NCI-H2081 (cell line): ENCODE measurements at places on chromosomes 1 and 21.
A peak's percentile ranks its signal among the peaks of the same experiment; 100 is the strongest.

DNA sequence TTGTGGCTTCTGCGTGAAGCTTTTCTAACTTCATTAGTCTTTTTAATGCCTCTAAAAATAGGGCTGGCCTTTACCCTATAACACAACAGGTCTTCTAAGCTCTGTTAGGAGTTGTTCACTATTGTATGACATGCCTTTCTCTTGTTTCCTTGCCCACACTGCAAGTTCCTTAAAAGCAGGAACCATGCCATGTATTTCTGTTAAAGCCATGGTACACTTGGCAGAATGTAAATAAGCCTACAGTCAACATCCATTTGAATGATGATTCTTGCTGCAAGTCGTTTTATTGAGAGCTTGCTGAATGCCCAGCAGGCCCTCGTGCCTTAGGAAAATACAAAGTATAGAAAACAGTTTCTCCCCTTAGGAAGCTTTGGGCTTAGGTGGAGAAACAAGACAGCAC, 214.6 kb downstream of the DUSP10 start:
- no peak for DNase-seq

DNA sequence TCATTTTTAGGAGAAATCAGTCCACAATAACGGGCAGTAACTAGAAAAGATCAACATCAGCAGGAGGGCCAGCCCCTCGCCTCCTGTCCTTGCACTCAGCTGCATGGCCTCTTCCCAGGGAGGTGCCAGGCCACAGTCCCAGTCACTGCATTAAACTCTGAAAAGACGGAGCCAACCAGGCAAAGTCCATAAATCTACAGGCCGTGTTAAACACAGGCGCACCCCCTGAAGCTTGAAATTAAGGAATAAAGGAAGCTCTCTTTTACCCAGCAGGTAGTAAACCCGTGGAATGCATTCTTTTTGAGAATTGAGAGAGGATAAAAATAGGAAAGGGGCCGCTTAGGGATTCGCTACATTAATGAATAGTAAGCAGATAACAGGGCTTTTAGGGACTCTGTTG, 18.4 kb downstream of the H6PD start:
- peak; percentile 45 for DNase-seq

DNA sequence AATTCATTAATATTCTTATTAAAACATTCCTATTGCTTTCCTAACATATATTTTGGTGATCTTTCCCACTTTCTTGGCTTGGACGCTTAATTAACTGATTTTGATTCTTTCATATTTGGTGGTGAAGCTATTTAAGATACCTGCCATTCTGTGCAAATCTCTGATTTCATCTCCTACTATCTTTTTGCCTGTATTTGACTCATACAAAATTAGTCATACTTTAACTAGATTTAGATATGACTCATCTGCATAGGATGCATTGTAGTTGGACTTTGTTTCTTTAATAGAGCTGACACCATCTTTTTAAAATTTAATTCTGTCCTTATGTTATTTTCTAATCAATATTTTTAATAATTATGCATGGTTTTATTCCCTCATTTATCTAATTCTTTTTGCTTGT, 93.8 kb upstream of the PLPPR4 start:
- no peak for DNase-seq

- no peak for DNase-seq
These were observed 133.8 kb downstream of the LRRC40 start for GRCh38 chr1:70071601-70072000.

GRCh38 chr1:30405081-30405480, 318.3 kb downstream of the MATN1 start:
- DNase-seq = no peak

GRCh38 chr1:224739303-224739996, 123.3 kb downstream of the CNIH3 start:
- DNase-seq = no peak

DNA sequence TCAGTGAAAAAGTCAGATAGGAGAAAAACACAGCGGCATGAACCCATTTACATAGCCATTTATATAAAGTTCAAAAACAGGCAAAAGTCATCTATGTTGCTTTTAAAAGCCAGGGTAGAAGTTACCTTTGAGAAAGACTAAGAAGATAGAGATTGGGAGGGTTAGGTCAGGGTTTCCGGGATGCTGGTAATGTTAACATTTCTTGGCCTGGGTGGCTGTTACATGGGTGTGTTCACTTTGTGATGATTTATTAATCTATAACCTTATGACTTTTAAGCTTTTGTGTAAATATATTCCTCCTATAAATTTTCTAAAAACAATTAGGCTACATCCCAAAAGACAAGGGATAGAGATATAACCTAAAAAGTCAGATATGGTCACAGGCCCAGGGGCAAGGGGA, 15.0 kb upstream of the FAM20B start:
- no peak for DNase-seq

GRCh38 chr1:27137544-27138075, 17.3 kb downstream of the SLC9A1 start:
- no peak for DNase-seq

DNA sequence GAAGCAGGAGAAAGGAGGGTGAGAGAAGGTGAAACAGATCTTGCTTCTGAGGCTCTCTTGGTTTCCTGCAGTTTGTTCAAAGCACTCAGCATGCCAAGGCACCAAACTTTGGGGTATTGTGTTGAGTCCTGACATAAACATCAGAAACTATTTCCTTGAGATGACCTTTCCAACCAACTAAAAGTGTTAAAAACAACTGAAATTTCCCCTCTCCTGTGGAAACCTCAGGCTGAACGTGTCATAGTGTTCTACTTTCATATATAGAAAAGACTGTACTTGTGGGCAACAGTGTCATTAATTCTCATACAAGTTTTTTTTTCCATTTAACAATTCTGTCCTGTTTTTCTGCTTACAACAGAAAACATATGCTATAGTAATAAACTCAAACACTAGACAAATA, 6.3 kb upstream of the LYST start:
- DNase-seq = no peak

- DNase-seq = no peak
These were observed 277.4 kb downstream of the BRINP2 start for GRCh38 chr1:177448036-177448615.

- no peak for DNase-seq
These were observed 12.9 kb downstream of the PIGM start for GRCh38 chr1:160018900-160019299.

DNA sequence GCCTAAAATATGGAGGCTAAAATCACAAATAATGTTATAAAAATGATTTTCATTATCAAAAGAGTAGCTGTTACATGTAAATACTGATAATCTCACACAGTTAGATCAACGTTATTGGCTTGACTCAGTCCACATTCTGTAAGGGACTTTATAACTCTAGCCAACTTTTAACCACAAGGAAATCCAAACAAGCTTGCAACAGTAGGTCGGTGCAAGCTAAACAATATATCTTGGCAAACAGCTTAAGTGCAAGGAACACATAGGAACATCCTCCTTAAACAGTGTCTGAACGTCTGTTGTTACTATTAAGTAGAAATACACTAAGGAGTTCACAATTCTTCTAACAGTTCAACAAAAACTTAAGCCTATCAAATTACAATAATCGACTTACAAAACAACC, 126.7 kb downstream of the EIF4G3 start:
- no peak for DNase-seq

- no peak for DNase-seq
These were observed 188.7 kb downstream of the CHRM3 start for GRCh38 chr1:239575113-239575512.

- DNase-seq = no peak
These were observed 37.9 kb upstream of the PTPRF start for GRCh38 chr1:43492826-43493225.

DNA sequence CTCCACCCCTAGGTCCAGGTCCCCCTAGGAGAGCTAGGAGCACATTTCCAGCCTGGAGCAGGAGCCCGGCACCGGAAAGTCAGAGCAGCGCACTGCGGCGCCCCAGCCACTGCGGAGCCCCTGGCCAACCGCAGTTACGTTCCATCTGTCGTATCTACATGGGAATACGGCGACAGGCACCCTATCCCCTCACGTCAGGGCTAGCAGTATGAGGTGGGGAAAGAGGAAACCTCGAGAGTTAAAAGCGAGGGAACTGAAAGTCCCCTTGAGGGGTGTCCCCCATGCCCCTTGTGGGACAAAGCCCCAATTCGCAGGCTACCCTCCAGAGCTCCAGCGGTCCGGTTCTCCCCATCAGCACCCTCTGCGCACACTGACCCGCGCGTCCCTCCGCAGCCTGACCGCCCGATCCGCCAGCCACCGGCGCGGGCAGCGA, 995 bp downstream of the COLGALT2 start:
- no peak for DNase-seq

GRCh38 chr1:107244709-107245500, 104.1 kb downstream of the NTNG1 start:
- DNase-seq = no peak

DNA sequence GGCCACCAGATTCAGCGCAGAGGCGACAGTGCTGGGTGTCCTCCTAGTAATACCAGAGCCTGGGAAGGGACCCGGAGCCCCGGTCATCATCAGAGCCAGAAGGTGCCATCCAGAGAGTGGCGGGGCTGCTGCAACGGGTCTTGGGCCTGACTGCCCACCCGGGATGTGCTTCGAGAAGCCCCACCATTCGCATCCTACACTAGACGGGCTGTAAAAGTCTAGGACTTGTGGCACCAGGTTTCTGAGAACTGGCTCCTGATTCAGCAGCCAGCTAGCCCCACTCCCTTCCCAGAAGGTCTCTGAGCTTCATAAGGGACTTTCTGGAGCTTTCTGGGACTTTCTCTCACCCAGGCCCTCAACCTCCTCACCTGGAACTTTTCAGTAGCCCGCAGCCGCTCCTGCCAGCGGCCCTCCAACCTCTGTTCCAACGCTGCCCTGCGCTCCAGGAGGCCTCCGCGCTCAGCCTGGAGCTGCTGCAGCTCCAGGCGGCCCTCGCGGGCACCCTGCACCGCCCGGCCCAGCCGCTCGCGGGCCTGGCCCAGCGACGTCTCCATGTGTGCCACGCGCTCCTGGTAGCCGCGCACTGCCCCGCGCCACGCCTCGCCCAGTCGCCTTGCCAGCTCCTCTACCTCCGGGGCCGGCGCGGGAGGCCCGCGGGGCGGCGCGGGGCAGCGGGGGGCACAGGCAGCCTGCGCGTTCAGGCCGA, 940 bp downstream of the NES start:
- DNase-seq = no peak

- DNase-seq = no peak
These were observed 47.4 kb upstream of the WNT2B start for GRCh38 chr1:112461200-112461871.

GRCh38 chr1:90605070-90605469, 112.0 kb downstream of the BARHL2 start:
- DNase-seq = no peak

DNA sequence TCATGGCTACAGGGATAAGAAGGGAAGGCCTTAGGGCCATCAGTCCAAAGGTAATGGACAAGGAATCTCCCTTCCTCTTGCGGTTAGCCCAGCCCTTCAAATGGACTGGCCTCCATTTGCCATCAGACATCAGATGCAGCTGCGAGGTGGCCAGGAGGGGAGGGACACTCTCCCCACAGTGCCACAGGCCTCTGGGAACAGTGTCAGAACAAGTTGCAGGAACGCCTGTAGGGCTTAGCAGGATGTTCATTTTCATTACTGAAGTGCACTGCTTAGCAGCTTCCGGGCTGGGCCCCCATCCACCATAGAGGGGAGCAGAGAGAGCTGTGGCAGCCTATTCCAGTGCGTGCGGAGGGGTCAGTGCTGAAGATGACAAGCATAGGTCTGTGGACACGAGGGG, 127.5 kb downstream of the GALNT2 start:
- no peak for DNase-seq

DNA sequence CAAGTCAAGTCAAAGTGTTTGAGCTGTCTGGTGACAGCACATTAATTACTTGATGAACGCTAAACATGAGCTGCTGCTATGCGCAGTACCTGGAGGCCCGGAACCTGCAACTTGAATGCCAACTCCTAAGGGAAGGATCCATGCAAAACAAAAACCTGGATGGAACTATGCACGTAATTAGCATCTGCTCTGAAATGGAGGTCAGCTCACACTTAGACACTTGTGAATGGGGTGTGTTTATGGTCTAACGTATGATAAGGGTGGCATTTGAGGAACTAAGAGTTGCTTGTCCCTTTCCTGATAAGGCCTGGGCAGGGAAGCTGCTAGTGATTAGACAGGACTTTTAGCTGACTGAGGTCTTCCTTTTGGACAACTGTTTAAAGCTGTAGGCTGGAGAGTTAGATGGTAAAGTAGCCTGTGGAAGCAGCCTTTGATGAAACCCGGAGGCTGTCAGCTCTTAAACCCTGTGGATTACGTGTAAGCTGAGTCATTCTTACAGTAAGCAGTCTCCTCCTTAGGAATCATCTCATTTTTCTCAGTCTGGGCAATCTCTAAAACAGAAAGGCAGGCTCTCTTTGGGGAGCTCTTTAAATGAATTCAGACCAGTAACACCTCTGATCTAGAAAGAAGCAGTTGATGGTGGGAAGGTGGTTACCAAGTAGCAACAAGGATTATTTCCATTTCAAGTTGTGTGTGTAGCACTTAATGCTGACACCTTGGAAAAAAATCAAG, 6.8 kb downstream of the TENT5C start:
- DNase-seq = no peak

GRCh38 chr1:36559061-36559460, 76.3 kb upstream of the CSF3R start:
- DNase-seq = no peak

- no peak for DNase-seq
These were observed 464.8 kb downstream of the PTBP2 start for GRCh38 chr1:97186381-97186780.

DNA sequence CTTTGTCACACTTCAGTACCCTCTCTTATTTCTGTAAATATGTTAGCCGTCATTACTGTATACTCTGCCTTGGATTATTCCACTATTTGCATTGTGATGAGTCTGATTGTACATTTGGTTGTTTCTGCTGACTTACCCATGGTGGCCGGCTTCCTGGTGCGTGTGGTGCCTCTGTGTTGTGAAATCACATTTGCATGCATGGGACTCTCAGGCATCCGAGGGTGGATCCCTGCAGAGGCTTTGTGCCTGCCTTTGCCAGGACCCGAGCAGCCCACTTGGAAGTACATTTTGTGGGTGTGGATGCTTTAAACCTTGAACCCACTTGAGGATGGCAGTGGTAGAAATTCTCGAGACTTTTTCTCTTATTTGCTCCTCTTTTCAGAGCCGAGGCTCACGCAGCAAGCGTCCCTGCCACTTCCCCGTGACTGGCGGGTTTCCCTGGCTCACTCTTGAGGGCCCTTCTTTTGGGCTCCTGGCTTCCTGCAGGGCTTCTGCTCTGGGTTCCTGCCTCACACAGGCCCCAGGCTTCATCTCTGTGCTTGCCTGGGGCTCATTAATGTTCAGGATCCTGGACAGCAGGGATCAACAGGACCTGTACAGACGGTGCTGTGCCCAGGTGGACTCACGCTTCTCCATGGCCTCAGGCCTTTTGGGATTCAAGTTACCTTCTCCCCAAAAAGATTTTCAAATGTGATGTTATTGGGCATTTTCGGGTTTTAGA, 36.6 kb downstream of the POFUT2 start:
- DNase-seq = no peak

- peak; percentile 47 for DNase-seq
These were observed 53.9 kb downstream of the GALNT2 start for GRCh38 chr1:230120921-230121381.

GRCh38 chr1:14682941-14683621, 84.6 kb downstream of the KAZN start:
- DNase-seq = no peak
